ENCODE measurements at places on chromosomes 1 and 21.
A peak's percentile ranks its signal among the peaks of the same experiment; 100 is the strongest.

DNA sequence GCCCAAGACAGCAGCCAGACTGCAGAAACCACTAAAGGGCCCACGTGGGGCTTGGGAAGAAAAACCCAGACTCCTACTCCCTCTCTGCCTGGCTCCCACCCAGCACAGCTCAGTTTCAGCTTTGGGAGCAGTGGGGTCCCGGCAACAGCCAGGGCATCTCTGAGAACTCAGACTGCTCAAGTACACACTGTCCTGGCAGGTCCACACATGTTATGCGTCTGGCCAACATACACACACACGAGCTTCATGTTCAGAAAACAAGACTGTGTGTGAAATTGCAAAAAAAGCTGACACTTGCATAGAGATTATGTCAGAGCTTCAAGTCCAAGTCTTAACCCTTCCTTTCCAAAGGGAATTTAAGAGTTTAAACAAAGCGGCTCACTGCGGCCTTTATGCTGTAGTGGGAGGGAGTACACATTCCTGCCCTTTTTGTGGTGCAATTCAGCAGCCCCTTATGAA, 136.6 kb upstream of the CD34 start:
- DNase-seq: peak; percentile 46

- peak; percentile 32 for DNase-seq
These were observed 26.1 kb downstream of the ATP5PF start for GRCh38 chr21:25708467-25709065.

GRCh38 chr21:25925936-25926335, 191.2 kb downstream of the GABPA start:
- no peak for DNase-seq

DNA sequence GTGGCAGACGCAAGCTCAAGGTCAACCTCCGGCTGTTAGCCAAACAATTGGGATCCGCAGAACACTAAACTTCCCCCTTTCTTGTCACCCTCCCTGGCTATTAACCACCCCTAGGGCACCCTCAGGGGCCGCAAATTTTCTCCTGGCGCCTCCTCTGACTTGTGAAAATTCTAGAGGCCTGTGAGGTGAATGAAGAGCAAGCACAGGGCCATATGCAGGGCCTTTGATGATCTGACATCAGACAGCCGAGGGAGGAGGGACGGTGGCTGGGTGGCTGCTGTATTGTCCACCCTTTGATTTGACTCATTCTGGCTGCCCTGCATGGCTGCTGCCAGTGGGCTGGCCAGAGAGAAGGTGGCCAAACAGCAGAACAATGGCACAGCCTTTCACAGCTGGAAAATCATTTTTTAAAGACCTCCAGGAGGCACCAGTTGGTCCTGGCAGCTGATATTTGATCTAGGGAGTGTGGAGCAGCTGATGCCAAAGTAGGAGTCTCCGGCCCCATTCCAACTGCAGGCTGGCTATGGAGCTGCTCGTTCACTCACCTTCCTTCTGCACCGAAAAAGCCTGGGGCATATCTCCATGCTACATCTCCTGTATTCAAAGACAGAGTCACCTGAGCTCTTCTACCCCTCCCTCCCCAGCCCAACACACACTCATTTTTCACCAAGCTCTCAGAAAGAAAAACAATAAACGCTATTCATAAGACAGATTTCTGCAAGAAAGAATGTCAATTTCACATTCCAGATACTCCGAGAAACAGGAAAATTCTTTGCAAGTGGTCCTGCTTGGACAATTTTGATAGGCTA, 44.9 kb upstream of the BARHL2 start:
- DNase-seq: no peak

GRCh38 chr1:39153684-39154083, 50.8 kb upstream of the MACF1 start:
- DNase-seq: no peak

DNA sequence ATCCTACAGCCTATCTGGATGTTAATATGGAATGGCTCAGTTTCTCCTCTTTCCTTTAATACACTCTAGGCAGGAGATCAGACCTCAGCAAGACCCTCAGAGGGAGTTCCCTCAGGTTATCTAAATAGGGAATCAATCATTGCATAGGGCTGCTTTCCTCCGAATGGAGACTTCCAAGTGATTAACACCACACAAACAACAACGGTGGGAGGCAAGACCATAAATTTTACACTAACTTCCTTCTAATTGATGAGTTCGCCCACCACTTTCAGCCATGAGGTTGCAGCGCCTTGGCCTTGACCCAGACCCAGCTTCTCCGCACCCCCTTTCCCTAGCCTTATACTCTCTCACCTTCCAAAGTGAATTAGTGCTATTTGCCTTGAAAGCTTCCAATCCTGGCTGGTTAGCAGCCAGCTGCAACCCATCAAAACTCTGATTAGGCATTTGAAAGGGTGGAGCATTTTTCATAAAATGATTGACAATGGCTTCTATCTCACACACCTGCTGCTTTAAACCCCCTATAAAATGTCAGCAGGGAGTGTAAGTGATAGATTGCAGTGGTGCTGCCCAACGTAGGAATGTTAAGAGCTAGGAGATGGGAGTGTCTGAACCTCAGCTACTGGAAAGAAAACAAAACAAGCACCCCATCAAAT, 534.9 kb upstream of the USP24 start:
- DNase-seq: no peak

GRCh38 chr1:110524311-110525248, 5.6 kb upstream of the KCNA10 start:
- peak; percentile 24 for DNase-seq

- DNase-seq: no peak
These were observed 257.2 kb downstream of the LRRC7 start for GRCh38 chr1:69824932-69825331.

GRCh38 chr1:31912839-31913239, 25.3 kb downstream of the PTP4A2 start:
- DNase-seq: no peak

- no peak for DNase-seq
These were observed 63.3 kb upstream of the PARP1 start for GRCh38 chr1:226470921-226471866.

GRCh38 chr1:94819945-94820746, at the start of gene SLC44A3:
TSS of gene SLC44A3 (plus strand) at chr1:94820357. CDS start at chr1:94820452, 95 bp downstream.
- DNase-seq: peak; percentile 72

DNA sequence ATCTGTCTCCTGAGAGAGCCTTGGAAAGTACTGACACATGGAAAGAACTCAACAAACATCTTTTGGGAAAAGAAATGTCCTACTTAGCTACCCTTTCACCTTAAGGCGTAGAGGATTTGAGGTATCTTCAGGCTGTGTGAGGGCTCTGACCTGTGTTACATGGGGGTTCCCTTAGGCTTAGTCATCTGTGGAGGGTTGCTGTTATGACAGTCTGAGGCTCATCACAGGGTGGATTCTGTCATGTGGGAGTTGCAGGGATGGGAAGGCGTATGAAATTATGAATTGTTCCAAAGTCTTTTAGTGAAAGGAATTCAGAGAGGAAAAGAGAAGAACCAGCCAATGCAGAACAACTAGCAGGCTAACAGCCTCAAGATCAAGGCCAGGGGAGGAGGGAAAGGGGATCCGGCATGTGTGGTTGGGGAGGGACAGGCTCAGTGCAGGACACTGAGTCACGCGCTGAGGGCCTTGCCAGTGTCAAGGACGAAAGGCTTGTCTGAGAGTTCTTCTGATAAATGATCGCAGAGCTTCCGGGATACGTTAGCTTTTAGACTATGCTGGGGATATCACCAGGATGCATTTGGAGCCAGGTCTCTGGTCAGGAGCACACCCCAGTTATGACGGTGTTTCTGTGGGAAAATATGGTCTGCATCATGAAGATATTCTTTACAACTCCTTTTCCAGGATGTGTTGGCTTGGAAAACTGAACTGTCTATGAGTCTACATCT, 24.6 kb upstream of the PLA2G2C start:
- DNase-seq: no peak

GRCh38 chr1:89633800-89634625, 1.1 kb downstream of the LRRC8C start:
- peak; percentile 26 for DNase-seq

DNA sequence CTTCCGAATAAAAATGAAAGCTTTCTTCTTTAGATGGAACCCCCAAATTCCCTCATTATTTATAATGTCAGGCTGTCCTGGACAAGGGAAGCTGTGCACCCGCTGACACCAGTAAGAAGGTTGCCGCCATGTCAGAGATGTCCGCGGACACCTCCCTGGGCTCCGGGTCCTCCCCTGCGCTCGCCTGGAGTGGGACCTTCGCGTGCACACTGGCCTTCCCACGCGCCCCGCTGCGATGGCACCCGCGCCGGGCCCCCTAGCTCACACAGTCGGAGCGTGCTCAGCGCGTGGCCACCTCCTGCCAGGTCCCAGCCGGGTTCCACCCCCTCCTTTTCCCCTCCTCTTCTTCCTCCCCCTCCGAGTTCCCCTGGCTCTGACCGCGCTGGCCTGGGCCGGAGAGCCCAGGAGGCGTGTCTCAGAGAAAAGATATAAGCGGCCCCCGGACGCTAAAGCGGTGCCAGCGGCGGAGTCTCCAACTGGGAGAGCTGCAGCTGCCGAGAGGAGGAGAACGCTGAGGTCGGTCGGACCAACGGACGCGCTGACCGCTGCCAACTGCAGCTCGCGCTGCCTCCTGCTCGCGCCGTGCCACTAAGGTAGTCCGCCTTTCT, at the start of gene G0S2:
Gene G0S2, plus strand, starts transcription at position 456 of the 608 bp plus-strand sequence. CDS start 273 bp downstream, outside the sequence.
- DNase-seq: peak; percentile 85

- DNase-seq: peak; percentile 95
These were observed at the start of gene TMEM39B for GRCh38 chr1:32072622-32073298. TSS of gene TMEM39B (plus strand) at chr1:32072939. CDS start at chr1:32073048, 109 bp downstream.

DNA sequence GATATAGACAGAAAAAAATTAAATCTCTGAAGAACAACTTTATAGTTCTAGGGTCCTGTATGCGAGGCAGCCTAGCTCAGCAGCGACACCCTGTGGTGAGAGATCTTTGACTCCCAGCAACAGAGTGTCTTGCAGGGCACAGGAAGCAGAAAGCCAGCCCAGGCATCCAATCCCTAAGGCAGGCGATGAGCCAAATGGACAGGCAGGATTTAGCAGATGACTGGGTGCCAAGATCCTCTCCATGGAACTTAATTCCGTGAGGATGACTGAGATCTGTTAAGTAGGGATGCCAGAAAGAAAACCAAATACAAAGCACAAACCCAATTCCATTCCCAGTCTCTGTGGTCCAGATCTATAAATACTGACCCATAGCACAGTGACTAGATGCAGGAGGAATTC, 38.8 kb downstream of the HLCS start:
- peak; percentile 87 for DNase-seq

DNA sequence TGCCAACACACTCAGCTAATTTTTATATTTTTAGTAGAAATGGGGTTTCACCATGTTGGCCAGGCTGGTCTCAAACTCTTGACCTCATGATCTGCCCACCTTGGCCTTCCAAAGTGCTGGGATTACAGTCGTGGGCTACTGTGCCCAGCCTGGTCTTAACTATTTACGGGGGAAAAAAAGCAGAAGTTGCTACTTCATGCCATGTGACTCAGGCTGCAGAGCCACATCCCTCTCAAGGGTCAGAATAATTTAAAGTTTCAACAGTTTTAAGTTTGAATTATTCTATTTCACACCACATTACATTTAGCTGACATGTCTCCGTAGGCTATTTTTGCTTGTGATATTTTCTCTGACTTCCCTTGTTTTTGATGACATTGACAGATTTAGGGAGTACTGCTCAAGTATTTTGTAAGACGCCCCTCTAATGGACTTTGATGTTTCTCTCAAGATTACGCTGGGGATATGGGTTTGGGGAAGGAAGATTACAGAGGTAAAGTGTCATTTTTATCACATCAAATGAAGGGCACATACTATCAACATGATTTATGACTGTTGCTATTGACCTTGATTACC, 14.6 kb upstream of the AGBL4 start:
- no peak for DNase-seq

- no peak for DNase-seq
These were observed 34.7 kb downstream of the ZBTB17 start for GRCh38 chr1:15941044-15941840.

DNA sequence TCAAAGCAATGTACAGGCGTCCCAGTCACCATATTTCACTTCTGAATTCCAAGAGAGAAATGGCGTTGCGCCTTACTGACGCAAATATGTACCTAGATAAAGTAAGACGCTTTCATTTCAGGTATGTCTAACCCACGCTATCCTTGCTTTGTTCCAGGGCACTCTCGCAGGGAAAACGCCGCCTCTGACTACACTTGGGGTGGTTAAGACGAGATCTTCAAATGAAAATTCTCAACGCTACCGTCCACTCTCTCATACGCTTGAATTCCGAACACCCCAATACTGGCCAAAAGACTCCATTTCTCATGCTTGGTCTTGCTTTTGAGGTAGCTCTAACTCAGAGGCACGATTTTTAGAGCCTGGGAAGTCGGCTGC, 736 bp upstream of the ZMPSTE24 start:
- no peak for DNase-seq

DNA sequence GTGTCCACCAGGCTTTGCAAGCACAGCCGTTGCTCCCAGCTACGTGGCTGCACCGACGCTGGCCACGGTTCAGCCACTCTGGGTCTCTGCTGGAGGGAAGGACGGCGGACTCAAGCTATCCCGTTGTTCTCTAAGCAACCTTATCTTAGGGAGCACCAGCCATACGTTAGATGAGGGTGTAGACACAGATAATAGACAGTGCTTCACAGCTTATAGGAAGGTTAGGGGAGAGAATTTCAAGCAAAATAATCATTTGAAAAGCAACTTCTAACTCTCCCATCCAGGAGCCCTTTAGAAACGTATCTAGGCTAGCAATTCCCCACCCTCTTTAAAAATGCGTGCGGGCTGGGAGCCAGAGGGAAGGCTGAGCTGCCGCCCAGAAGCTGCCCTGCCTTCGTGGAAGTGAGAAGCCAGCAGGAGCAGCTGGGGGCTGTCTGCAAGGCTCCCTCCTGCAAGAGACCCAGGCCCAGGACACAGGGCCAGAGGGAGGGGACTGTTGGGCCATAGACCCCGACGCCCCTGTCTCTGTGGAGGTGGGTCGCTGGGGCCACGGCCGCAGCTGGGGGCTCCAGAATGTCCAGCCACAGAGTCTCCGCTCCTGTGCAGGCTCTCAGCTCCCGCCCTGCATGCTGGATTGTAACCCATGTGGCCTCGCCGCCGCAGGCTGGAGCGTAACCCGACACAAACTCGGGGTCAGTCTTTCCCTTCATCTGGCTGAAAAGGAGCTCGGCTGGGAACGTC, 31.2 kb upstream of the COL6A2 start:
- DNase-seq: no peak

DNA sequence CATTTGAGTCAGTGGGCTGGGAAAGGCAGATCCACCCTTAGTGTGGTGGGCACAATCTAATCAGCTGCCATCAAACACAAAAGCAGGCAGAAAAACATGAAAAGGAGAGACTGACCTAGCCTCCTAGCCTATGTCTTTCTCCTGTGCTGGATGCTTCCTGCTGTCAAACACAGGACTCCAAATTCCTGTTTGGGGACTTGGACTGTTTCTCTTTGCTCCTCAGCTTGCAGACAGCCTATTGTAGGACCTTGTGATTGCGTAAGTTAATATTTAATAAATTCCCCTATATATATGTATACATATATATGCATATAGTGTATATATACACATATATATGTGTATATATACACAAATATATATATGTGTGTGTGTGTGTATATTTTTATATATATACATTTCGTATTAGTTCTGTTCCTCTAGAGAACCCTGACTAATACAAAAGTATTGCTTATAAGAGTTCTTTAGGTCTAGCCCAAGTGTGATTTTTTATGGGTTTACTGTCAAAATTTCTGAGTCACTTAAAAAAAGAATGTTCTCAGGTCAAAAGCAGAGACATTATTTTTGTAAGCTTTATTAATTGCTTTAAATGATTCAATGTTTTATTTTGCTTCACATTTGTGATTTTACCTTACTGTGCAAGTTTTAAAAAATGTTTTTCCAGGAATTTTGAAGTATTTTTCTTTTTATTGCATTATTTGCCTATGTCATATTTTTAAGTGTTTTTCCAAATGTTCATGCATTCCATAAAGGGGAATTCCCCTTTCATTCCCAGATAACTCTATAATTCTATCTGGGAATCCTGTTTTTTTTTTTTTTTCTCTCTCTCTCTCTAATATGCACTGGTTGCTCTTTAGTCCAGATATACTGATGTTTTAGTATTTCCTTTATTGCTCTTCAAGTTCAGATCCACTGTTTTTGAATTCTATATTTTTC, 92.1 kb upstream of the ADAMTS5 start:
- DNase-seq: no peak
